ENCODE measurements at places on chromosomes 12 and 14.

GRCh38 chr12:81414441-81414840 lies 336.6 kb downstream of the ACSS3 start:
- no peak for DNase-seq

DNA sequence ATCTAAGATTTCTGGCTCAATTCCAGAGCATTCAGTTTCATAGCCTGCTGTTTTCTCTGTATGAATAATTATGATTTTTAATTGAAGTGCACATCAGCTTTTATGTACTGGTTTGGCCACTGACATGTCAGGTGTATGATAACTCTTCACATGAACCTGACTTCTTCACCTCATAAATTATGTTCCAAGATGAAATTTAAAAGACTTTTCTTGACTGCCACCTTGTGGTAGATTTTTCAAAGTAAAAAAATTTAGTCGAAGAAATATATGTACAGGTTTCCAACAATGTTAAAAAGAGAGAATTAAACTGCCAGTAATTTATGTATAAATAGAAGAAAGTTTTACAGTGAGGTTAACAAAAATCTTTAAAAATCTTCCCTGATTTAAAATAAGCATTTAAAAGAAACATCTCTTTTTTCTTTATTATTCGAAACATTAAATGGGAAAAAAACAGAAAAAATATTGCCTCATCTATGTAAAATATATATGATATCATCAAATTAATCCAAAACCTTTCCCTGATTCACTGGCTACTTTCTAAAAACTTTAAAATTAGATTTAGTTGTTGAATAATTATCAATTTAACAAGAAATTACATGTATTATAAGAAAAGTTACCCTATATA lies 124.9 kb upstream of the ATXN7L3B start:
- no peak for DNase-seq

DNA sequence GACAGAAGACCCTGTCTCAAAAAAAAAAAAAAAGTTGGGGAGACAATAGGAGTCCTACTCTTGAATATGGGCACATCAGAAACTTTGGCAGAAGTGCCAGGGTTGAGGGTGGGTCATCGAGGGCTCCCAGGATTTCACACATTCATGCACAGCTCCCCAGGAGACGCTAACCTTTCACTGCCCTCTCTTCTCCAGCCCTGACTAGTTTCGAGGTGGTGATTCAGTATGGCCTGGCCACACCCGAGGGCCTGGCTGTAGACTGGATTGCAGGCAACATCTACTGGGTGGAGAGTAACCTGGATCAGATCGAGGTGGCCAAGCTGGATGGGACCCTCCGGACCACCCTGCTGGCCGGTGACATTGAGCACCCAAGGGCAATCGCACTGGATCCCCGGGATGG lies 29.4 kb upstream of the LRP1-AS start:
- no peak for DNase-seq

DNA sequence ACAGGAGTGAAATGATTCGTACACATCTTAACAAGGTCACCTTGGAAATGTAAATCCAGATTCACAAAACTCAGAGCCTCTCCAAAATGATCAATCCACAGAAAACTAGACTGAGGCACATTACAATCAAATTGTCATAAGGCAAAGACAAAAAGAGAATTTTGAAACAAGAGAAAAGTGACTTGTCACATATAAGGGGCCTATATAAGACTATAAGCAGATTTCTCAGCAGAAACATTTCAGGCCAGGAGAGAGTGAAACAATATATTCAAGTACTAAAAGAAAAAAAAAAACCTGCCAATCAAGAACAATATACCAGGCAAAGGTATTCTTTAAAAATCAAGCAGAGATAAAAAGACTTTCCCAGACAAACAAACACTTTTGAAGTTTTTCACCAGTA lies 429.1 kb downstream of the BCAT1 start:
- no peak for DNase-seq

GRCh38 chr14:62093736-62094135 lies 331.5 kb downstream of the SNAPC1 start:
- no peak for DNase-seq

- DNase-seq: no peak
Measured at GRCh38 chr12:109232731-109233130, 76.4 kb downstream of the FOXN4 start.

DNA sequence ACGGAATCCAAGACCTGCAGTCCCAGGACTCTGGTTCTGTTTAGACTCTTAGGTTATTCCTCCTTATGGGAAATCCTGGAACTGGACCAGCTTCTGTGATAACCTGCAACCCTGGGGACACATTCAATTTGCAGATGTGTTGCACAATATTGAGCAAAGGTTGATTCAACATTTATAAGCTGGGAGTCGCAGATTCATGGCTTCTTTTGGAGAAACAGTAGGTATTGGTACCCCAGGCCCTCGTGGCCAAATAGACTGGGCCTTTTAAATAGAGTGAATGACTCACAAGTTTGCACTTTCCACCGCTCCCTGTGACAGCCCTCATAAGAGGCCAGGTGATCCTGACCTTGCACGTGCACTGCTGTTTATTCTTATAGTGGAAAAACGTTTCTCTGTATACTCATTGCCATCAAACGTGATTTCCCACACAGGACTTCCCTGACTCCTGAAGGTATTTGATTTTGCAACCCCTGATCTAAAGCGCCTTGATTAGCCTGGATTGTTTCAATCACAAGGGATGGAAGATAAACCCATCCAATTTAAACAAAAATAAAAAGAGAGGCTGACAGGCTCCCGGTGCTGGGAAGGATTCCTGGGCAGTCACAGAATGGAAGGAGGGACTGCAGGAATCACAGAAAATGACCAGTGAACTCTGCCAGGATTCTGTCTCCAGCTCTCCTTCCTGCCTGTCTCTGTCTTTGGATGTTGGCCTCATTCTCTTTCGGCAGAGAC lies 98.0 kb downstream of the VCPKMT start:
- DNase-seq: no peak

- no peak for DNase-seq
Measured at GRCh38 chr12:14199455-14200198, 165.9 kb upstream of the ATF7IP start.

DNA sequence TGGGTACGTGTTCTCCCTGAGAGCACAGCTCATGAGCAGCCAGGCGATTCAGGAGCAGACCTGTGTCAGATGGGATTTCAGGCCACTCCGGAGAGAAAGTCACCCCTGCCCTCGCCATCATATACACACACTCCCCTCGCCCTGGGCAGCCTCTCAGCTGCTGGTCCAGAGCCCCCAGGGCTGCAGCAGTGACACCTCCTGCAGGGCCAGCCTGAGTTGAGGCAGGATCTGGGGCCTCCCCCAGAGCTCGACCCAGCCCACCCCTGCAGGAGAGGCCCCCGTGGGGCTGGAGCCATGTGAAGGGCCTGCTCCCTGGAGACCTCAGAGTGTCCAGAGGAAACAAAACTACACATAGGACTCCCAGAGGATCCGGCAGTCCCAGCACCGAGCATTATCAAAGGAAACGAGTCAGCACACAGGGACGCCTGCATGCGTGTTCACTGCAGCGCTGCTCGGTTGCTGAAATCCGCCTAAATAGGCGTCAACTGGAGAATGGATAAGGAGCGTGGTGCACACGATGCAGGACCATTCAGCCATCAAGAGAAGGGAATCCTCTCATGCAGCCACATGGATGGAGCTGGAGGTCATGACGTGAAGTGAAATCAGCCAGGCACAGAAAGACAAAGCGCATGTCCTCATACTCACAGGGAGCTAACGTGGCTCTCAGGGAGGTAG lies 104.0 kb downstream of the TNFAIP2 start:
- no peak for DNase-seq

DNA sequence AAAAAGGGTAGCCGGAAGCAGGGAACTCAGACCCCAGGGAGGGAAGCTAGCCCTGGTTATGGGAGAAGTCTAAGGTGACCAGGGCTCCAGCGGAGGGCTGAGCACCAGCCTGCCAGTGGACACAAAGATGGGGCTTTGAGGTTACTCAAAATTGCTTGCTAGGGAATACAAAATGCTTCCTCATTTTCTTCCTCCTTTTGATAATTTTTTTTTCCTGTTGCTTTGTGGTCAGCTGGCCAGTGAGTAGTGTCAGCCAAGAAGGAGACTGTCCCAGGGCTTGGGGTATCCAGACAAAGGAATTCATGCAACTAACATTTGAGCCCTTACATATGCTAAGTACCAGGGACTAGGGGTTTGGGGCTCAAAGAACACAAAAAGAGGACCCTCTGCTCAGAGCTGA lies 206.2 kb downstream of the PPM1H start:
- no peak for DNase-seq

DNA sequence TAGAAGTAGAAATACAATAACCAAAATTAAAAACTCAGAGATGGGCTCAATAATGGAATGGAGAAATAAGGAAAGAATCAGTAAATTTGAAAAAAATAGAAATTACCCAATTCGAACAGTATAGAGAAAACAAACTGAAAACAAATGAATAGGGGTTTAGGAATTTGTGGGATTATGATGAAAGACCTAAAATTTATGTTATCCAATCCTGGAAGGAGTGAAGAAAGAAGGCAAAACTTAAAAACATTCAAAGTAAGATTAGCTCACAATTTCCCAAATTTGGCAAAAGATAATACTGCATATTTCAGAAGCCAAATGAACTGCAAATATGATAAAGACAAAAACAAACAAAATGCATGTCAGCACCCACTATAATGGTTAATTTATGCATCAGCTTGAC lies 177.1 kb downstream of the CCDC91 start:
- DNase-seq: no peak

DNA sequence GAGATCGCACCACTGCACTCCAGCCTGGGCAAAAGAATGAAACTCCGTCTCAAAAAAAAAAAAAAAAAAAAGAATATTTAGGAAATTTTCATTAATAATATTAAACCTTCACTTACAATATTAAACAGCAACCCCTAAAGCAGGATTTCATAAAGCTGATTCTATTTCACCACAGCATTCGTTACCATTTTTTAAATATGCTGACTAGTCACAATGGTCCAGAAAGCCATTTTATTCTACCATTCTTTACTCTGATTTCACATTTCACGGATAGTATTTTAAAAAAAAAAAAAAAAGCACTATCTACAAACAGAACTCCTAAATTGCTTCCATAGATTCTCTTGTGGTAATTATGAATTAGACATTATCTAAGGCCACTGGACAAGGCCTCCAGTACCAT lies 27.6 kb downstream of the SARNP start:
- no peak for DNase-seq

GRCh38 chr12:20832911-20833310 lies 22.4 kb downstream of the SLCO1B3 start:
- DNase-seq: no peak

GRCh38 chr14:20809917-20810316 lies 7.3 kb upstream of the RNASE1 start:
- no peak for DNase-seq

GRCh38 chr12:116609319-116610114 lies 50.3 kb downstream of the MAP1LC3B2 start:
- DNase-seq: no peak

DNA sequence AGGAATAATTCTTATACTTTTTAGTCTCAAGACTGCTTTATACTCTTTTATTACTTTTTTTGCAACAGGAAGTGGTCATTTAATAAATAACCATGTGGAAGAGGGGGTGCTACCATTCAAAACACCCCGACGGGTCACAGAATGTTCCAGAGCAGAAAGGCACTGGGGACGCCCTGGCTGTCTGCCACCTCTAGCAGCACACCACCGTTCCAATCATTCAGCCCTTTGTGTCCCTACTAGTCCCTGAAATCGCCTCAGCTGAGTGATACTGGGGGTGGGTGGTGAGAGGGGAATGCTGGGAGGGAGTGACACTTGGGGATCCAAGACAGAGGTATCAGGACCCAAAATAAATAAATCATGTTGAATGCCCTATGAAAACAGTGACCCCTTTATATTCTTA lies 52.4 kb downstream of the MON2 start:
- no peak for DNase-seq

GRCh38 chr12:998020-998874 lies 7.2 kb downstream of the ERC1 start:
- no peak for DNase-seq

GRCh38 chr14:78637908-78638475 lies 467.8 kb downstream of the NRXN3 start:
- no peak for DNase-seq

- no peak for DNase-seq
Measured at GRCh38 chr12:15200641-15201040, 20.6 kb downstream of the RERG start.

GRCh38 chr12:99223579-99223978 lies 424.0 kb upstream of the GARIN6 start:
- DNase-seq: no peak

DNA sequence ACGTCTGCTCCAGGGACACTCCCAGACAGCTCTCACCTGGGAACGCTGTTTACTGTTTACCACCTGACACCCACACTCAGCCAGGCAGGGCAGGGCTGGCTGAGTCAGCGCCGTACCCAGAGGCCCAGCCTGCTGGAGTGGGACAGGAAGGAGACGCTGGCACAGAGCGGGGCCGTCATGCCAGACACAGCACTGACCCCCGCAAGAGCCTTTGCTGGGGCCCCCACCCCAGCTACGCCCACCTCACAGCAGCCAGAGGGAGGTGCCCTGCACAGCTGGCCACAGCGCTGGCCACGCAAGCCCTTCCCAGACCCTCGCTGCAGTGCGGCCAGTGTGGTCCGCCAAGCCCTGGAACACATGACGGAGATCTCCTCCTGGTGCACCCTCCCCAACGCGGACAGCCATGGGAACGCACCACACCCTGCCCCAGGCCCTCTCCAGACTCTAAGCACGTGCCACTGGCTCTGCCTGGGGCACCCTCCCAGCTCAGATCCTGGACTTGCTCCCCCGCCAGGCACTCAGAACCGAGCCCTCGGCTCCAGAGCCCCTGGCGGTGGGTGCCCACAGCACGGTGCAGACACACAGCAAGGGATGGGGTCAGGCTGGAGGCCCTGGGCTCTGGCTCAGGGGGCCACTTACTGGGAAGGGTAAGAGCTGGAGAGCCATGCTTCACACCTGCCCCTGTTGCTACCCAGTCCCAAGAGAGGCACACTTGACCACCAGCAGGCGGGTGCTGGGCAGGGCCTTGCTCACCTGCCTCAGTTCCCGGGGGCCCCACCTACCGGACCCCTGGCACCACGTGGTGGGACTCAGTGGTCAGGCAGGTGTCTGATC lies 5.7 kb downstream of the AHNAK2 start:
- no peak for DNase-seq

DNA sequence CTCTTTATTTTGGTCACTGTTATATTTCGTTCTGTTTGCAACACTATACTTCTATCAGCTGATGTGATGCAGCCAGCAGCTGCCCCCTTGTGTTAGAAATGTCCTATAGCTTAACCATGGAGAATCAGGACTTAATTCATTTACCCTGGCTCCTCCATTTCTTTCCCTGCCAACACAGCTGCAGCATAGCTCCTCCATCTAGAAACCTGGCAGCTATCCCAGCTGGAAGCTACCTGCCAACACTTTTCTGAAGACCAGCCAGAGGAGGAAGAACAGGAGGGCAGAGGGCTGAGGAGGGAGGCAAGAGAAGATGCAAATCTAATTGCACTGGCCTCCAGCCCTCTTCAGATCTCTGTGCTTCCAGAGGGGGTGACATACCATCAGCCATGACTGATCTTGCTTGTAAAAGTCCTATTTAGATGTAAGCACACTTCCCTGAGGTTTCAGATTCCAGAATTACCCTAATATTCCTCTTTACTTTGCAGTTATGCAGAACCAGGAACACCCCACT lies 156.8 kb upstream of the TMEM260 start:
- DNase-seq: peak; percentile 43

- DNase-seq: no peak
Measured at GRCh38 chr12:73902260-73902659, 635.4 kb upstream of the ATXN7L3B start.

- no peak for DNase-seq
Measured at GRCh38 chr12:49648712-49649003, 25.3 kb downstream of the PRPF40B start.

Measured in AG09309 (cell line).